Endothelial cell of coronary artery (primary cell): ENCODE measurements at places on chromosomes 1 and 21. TPM values are rescaled to one million over a fixed set of nuclear protein-coding genes. Genes with fewer than 3 reads are reported as not detected.

CORT gene
- not detected in 2 replicates for total RNA-seq

ADGRB2 gene
- 0.85 and 1.2 TPM in 2 replicates for total RNA-seq

STUM gene
- not detected in 2 replicates for total RNA-seq

GSTM5 gene
- 0.09 TPM in 2 replicates for total RNA-seq

ETV3L gene
- not detected in 2 replicates for total RNA-seq

KCNJ9 gene
- not detected in 2 replicates for total RNA-seq

VAV3 gene
- total RNA-seq, result 0.27 and 0.38 TPM in 2 replicates
